ENCODE measurements at places on chromosomes 6 and 20.

DNA sequence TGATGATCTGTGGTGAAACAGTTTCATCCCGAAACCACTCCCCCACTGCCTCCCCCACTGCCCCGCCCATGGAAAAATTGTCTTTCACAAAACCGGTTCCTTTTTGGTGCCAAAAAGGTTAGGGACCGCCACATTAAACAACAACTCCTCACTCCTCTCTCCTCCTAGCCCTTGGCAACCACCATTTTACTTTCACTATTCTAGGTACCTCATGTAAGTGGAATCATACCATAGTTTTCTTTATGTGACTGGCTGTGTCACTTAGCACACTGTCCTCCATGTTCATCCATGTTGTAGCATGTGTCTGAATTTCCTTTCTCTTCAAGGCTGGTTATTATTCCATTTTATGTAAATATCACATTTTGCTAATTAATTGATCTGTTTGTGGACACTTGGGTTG lies 99.3 kb downstream of the UTRN start:
- no peak for DNase-seq

DNA sequence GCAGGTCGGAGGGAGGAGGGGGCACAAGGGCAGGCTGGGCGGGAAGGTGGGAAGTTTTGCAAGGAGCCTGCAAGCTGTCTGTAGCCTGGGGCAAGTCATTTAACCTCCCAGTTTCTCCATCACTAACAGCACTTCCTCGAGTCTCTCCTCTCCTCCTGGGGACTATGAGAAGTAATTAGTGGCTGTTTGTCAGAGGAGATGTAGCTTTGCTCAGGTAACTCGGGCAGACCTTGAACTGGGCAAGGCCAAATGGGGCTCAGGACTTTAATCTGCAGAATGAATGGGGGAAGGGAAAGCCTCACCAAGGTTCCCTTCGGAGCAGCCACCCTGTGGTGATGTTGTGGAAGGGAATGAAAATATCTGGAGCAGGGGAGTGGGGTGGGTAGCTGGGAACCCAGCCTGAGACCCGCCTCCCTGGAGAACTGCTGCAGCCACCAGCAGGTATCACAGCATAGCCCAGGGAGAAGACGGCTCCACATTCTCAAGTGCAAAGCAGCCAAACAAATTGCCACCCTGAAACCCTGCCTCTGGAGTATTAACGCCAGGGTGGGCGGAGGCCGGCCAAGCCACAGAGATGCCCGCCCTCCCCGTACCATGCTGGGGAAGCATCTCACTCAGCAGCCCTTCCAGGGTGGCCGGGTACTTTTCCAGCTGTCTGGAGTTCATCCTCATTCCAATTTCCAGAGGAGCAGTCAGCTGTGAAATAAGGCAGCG lies 6.1 kb upstream of the LEMD2 start:
- DNase-seq = no peak

DNA sequence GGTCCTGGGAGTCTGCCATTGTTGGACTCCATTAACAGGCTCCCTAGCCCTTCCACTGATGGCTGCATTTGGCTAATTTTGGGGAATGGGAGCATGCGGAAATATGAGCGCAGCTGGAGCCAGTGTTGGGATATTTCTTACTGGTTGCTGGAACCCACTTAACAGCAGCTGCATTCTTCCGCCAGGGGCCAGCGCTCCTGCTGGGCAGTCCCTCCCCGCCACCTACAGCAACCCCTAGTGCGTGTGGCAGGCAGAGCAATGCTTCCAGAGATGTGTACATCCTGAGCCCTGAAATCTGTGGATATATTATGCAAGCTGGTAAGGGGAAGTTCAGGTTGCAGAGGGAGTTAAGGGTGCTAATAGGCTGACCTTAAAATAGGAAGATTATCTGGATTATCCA lies 16.4 kb downstream of the CST8 start:
- DNase-seq = no peak

DNA sequence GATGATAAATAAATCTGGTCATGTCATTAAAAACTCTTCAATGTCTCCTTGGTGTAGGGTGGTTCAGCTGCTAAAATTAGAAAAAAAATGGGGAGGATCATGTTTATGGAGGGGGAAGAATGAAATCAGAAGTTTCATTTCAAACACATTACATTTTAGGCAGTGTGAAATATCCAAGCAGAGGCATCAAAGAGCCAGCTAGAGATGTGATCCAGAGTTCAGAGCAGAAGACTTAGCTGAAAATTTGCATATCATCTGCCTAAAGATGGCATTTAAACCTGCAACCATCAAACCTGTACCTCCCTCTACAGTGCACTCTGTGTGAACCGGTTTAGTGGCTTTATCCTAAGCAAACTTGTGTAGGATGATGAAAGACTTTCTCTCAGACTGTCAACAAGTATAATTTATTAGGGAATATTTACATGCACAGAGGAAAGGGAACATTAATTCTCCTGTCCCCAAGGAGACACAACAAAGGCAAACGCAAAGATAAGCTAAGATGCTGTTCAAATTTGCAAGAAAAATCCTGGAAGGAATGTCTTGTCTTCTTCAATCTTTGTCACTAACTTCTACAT lies 84.8 kb upstream of the PLEKHG1 start:
- no peak for DNase-seq

DNA sequence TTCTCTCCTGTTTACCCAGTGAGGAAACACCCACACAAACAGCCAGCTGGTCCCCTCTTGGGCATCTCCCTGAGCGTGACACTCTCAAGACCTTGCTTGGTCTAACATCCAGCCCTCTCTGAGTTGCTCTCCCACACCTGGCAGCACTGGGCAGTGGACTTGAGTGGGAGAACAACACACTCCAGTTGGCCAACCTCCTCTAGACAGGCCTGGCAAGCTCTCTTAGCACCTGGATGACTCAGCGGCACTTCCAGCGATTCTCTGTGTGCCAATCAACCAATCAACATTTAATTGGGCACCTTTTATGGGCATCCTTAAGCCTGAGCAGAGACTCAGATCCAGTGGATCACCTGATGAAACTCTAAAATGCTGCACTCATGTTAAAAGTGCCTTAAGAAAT lies 76.6 kb upstream of the QKI start:
- no peak for DNase-seq
